ENCODE measurements at places on chromosomes 6 and 20.

DNA sequence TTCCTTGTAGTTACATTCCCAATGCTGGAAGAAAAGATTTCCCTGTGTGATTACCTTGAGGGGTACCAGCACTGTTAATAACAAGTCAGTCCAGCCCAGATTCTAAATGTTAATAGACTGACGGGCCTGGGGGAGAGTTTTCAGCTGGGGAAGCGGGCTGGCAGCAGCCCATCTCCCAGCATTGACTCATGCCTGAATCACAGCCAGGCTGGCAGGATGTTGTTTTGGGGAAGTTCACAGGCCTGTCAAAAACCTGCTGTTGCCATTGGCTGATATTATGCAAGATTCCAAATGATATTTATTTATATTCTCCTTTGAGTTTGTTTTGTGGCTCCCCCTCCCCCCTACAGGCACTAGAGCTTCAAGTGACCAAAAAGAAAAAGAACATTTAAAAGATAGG, 213.9 kb upstream of the CNR1 start:
- DNase-seq = no peak

GRCh38 chr20:38651154-38651553, 49.5 kb downstream of the ARHGAP40 start:
- DNase-seq = no peak

- no peak for DNase-seq
Measured at GRCh38 chr6:126550323-126550722, 210.4 kb downstream of the CENPW start.

DNA sequence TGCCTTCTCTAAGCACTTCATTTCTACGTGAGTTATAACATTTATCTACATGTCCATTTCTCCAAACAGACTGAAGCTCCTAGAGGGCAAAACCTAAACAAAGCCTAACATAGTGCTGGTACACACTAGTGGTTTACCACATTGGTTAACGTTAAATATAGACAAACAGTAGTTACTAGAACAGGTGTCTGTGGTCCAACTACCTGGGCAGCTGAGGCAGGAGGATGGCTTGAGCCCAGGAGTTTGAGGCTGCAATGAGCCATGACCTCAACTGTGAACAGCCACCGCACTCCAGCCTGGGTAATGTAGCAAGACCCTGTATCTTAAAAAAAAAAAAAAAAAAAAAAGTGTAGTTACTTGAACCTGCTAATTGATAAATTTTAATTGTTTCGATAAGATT, 26.5 kb downstream of the PTPRK start:
- DNase-seq = no peak

DNA sequence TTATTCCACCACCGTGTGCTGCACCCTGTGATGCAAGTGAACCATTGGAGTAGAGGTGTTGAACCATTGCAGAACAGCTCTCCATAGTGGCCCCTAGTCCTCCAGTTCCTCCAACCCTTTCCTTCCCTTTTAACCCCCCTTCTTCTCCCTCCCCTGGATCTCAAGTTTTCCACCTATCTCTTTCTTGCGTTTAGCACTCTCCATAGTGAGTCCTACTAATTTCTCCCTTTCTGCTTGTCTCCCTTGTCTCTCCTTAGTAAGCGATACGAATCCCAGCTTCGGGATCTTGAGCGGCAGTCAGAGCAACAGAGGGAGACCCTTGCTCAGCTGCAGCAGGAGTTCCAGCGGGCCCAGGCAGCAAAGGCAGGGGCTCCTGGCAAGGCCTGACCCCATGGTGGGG, 1.1 kb downstream of the PFDN6 start:
- no peak for DNase-seq
